ENCODE measurements at places on chromosomes 1 and 21. TPM values are rescaled to one million over a fixed set of nuclear protein-coding genes. Genes with fewer than 3 reads are reported as not detected.
A peak's percentile ranks its signal among the peaks of the same experiment; 100 is the strongest.

GRCh38 chr1:174469687-174470086 is 21.9 kb downstream of the GPR52 start:
- DNase-seq = no peak

- DNase-seq = no peak
These were observed 68.6 kb downstream of the VAV3 start for GRCh38 chr1:107896401-107896800.

- no peak for DNase-seq
These were observed 115.6 kb upstream of the LMO4 start for GRCh38 chr1:87213135-87213515.

GRCh38 chr1:226002667-226003501 is 3.7 kb upstream of the SDE2 start:
- DNase-seq = peak; percentile 91

- no peak for DNase-seq
These were observed 6.8 kb downstream of the TEX46 start for GRCh38 chr1:23008901-23009300.

DNA sequence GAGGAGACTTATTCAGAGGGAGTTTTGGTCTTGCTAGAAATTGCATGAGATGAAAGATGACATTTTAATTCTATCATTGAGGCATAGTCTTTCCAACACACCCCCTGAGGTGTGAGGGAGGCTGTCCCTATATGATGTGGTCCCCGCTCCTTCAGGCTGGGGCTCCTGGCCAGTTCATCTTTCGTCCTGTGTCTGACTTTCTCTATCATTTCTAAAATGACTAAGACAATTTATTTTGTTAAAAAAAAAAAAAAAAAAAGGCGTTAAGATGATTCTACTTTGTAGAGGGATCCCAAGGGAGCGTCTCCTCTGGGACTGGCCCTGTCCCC is 50.5 kb downstream of the PRKCZ start:
- DNase-seq = no peak

DNA sequence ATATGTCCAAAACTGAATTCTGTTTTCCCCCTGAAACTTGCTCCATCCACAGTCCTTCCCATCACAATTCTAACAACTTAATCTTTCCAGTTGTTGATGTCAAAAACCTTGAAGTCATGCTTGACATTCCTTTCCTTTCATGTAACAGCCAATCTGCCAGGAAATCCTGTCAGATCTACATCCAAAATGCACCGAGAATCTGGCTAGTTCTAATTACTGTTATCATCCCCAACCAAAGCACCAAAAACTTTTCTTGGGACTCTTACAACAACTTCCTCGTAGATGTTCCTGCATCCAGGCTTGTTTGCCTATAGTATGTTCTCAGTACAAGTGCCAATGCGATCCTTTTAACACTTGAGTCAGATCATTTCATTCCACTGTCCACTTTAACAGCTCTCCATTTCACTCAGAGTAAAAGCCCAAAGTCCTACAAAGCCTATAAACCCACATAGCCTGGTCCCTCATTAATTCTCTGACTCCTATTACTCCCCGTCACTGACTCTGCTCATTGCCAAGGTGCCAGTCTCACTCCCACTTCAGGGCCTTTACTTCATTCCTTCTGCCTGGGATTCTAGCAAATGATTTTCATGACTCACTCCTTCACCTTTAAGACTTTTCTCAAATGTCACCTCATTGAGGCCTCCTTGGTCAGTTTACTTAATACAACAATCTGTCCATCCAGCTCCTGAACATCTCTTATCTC is 493.2 kb upstream of the NFIA start:
- DNase-seq = no peak

DNA sequence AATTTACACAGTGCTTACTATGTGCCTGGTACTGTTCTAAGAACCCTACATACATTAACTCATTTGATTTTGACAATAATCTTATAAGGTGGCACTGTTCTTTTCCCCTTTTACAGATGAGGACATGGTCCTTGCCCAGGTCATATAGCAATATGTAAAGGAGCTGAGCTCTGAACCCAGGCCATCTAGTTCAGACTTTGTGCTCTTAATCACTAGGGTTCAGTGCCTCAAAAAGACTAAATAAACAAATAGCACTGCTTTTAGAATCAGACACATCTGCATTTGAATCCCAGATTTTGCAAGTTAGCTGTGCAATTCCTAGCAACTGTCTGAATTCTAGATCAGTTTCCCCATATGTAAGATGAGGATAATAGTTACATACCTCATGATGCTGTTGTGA is 8.7 kb upstream of the BCAR3 start:
- DNase-seq = no peak

DNA sequence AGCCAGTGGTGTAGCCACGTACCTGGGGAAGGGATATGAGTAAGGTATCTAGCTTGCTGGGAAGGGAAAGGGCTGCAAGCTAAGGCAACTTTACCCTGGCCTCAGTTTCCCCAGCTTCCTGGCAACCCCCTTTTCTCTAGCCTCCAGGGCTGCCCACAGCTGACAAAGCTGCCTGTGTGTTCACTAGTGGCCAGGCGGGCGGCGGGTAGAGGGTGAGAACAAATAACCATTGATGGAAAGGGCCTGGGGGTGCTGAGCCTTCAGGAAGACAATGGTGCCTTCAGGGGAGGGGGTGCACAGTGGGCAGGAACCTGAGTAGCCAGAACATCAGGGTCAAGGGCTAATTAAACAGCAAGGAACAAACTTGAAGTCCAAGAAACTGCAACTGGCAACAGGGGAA is 6.1 kb downstream of the CERS2 start:
- DNase-seq = no peak

- DNase-seq = peak; percentile 67
These were observed 1.5 kb upstream of the S100A14 start for GRCh38 chr1:153617663-153618062.

GRCh38 chr1:169466259-169467230 is 19.2 kb downstream of the SLC19A2 start:
- peak; percentile 23 for DNase-seq

DNA sequence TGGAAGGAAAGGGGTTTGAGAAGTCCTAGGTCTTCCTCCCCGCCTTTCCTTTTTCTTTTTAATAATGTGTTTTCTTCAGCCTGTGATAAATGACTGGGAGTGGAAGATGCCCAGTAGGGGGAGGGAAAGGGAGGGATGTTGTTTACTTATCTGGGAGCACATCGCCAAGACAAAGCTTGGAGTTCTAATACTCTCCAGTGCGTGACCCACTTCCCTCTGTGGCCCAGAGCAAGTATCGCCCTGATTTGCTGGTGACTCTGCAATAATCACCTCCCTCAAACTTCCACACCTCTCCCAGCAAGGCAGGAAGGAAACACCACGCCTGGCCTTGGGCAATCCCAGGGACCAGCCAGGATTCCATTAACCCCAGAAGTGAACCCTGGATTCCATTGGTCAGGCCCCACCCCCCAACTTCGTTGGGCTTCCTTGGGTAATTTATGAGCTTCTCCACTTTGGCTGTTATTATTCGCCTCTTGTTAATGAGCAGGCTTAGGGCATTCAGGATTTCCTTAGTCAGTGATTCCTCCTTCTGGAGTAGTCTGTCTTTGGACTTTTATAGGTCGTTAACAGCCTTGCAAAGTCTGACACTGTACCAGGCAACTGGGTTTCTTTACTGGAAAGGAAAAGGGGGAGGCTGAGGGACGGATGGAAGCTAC is 24.3 kb upstream of the GRHL3 start:
- peak; percentile 99 for DNase-seq

DNA sequence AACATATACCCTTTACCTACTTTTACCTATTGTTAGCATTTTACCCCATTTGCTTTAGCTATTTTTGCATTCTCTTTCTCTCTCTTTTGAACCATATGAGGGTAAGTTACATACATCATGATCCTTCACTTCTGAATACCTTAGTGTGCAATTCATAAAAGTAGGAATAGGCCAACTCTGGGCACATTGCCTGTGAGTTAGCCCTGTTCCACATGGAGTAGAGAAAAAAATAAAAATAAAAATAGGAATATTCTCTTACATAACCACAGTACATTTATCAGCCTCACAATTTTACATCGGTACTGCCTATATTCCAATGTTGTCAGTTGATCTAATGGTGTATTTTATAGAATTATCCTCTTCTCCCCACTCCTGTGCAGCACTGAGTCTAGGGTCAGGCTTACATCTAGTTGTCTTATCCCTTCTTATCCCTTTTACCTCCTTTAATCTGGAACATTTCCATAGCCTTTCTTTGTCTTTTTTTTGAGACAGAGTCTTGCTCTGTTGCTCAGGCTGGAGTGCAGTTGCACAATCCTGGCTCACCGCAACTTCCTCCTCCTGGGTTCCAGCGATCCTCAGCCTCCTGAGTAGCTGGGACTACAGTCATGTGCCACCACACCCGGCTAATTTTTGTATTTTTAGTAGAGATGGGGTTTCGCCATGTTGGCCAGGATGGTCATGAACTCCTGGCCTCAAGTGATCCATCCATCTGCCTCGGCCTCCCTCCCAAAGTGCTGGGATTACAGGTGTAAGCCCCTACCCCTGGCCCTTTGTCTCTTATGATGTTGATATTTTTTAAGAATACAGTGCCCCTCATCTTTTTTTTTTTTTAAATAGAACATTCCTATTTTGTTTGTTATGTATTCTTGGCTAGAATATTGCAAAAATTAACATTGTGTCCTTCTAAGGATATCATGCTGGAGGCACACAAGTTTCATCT is 11.1 kb upstream of the SLC30A1 start:
- peak; percentile 62 for DNase-seq

- no peak for DNase-seq
These were observed 70.6 kb upstream of the PAXBP1 start for GRCh38 chr21:32842146-32842545.

DNA sequence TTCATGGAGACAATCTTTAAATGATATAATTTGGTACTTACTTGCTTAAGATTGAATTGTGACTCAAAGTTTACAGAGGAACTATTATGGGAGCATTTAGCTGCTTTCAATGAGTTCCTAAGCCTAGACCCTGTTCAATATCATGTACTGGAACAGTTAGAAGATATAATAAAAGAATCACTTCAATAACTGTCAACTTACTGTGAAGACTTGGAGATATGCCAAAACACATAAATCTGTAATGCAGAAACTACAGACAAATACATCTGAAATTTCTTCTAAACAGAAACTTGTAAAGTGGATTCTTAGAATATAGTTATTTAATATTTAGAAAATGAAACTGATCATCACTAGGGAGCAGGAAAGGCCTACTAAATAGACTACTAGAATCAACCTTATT is 259.3 kb downstream of the HLX start:
- DNase-seq = no peak

The OSBPL9 gene
- total RNA-seq = 76.5 TPM

The CACNA1S gene
- total RNA-seq = not detected

The F13B gene
- total RNA-seq = not detected

The FAM151A gene
- total RNA-seq = not detected

The KLF17 gene
- not detected for total RNA-seq

The NLRP3 gene
- total RNA-seq = not detected

Data from Caki2 (cell line).